ENCODE measurements at places on chromosomes 2 and 18.
A peak's percentile ranks its signal among the peaks of the same experiment; 100 is the strongest.

- no peak for DNase-seq
These were observed 132.7 kb downstream of the ALPK2 start for GRCh38 chr18:58496231-58496630.

DNA sequence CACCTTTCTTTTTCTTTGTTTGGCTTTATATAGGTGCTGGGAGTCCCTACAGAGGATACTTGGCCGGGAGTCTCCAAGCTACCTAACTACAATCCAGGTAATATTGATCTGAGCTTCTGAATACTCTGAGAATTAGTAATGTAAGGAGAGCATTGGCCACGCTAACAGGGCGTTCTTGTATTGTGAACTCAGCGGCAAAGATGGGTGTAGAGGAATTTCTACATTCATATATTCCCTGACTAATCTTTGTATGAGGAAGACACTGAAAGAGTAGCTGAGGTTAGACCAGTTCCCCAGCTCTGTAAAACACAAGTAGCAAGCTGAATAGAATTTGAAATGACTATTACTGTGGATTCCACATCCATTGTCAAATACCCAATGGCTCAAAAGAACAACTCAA lies 48.5 kb downstream of the CDK15 start:
- no peak for DNase-seq

- no peak for DNase-seq
These were observed 38.9 kb downstream of the RHOB start for GRCh38 chr2:20485612-20486388.

DNA sequence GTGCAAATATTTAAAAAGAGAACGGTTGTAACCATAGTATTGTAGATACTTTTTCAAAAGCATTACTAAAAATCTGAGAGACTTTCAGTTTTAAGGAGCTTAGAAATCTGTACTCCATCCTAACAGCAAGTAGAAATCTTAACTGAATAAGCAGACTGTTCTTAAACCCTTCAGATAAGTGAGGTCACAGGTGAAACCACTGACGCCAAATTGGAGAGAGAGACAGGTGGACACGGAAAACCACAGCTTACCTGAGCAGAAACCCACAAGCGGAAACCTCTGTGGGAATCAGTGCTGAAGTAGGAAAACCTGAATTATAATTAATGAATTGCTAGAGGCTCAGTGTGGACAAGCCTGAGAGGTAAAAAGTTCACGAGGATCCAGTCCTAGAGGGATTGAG lies 959.4 kb upstream of the CELF4 start:
- DNase-seq, result no peak

DNA sequence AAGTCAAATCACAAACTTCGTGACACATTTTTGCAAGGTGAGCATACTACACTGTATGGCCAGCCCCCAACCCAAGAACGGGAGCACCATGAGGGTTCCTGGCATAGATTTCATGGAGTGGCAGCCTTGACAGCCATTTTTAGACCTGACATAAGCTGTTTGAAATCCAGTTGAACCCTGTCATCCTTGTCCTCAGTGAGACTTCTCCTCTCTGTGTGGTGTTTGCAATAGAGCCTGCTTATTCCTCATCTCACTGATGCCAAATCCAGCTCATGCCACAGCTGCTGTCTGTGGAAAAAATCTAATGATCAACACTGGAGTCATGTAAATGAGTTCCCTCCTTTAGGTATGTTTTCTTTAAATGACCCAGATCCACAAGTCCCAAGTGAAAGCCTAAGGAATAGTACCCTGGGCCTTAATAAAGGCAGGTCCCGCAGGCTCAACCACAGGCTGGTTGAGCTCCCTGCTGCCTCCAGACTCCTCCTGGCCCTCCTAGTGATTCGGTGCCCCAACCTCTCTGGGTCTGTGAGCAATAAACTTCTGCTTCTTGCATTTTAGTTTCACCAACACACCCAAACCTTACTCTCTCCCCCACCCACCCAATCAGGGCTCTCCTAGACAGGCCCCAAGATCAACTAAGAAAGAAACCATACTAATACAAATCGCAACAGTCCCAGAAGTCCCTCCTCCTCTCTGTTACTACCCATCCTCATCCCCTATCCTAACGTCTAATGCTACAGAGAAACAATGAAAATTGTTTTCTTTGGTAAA lies 8.4 kb upstream of the CREG2 start:
- no peak for DNase-seq

- peak; percentile 24 for DNase-seq
These were observed 9.5 kb upstream of the CNNM3 start for GRCh38 chr2:96806468-96807126.

GRCh38 chr2:54609647-54610046 lies 113.8 kb upstream of the EML6 start:
- DNase-seq, result no peak

- DNase-seq, result no peak
These were observed 129.4 kb downstream of the RAD51AP2 start for GRCh38 chr2:17388798-17389197.

GRCh38 chr2:181241797-181242196 lies 215.4 kb upstream of the ITGA4 start:
- no peak for DNase-seq

- no peak for DNase-seq
These were observed 187.1 kb downstream of the DYSF start for GRCh38 chr2:71640489-71640888.

GRCh38 chr18:79540904-79541282 lies 138.7 kb upstream of the CTDP1 start:
- DNase-seq, result no peak

- no peak for DNase-seq
These were observed 9.6 kb downstream of the GDF7 start for GRCh38 chr2:20676353-20677215.

DNA sequence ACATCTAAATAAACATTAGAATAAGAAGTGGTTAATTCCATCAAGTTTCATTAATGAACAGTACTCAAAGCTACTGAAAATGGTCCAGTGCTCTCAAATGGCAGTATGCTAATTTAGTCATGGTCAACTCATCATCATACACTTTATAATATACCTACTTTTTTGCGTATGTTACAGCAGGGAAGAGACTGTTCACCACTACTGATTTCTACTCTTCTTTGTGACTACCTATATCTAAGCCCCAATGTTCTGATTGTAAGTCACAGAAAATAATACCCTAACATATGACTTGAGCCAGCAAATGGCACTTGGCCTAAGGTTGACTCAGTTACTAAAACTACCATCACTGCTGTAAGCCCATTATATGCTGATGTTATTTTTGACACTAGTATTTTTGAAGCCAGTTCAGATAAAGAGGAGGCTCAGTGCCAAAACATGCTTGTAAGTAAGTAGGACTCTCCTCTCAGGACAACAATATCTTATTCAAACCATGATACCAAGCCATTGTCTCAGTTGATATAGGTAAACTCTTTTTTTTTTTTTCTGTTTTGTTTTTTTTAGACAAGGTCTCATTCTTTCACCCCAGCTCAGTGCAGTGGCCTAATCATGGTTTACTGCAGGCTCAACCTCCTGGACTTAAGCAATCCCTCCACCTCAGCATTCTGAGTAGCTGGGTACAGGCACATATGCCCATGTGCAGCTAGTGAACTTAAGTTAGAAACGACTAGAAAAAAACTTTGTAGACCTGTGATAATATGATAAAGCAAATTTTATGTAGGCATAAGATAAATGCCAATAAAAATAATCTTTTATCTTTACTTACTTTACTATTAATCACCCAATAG lies 266.9 kb downstream of the ZNF385B start:
- no peak for DNase-seq

All from CD4-positive, alpha-beta T cell treated with Interferon alpha-2 for 1 hour (primary cell).